ENCODE measurements at places on chromosomes 2 and 18.

DNA sequence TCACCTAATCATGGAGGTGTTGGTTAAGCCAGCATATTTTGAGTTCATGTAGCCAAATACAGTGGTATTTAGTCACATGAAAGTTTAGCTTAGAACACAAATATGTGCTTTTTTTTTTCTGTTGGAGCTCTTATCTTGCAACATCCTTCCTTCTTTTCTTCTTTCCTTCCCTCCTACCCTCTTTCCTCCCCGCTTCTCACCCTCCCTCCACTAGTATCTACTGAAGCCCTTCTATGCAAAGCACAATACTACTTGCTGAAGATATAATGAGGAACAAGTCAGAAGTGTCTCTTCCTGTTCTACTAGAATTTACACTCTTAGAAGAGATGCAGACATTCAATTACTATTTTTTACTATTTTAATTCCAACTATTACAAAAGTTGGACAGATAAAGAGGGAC is 105.0 kb upstream of the ITGA4 start:
- no peak for DNase-seq

- DNase-seq: no peak
Observed at GRCh38 chr2:115163572-115163971, 721.1 kb downstream of the DPP10 start.

DNA sequence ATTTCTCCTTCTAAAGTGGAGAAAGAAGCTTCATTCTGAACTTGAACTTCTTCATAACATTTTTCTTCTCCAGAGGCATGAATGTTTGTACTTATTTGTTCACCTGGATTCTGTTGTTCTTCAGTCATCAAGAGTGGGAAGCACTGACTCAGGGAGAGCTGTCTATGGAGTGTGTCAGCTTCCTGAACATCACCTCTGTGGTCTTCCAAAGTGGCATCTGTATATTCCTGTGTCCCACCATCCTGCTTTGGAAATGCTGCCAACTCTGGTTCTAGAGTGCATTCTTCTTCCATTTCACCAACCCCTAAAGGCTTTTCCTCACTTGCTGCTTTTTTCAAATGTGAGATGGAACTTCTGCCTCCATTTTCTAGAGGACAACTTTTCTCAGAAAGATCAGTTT is 59.5 kb downstream of the TTN start:
- no peak for DNase-seq

GRCh38 chr2:224847961-224848850 is 132.0 kb upstream of the CCDC195 start:
- no peak for DNase-seq

DNA sequence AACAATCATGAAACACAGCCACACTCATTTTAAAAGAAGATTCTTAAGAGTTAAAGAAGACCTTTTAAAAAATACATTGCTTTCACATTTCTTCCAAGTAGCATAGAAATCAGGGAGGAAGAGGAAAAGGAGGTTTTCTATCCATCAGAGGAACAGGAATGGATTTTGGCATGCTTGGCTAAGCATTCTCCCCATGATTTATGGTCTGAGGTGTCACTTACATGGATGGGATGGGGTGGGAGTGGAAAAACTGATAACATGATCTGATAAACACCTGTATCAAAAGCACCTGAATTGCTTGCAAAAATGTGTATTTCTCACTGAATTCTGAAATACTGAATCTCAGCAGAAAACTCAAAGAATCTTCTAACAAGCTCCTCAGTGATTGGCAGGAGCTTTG is 265.9 kb downstream of the NRXN1 start:
- DNase-seq: no peak

DNA sequence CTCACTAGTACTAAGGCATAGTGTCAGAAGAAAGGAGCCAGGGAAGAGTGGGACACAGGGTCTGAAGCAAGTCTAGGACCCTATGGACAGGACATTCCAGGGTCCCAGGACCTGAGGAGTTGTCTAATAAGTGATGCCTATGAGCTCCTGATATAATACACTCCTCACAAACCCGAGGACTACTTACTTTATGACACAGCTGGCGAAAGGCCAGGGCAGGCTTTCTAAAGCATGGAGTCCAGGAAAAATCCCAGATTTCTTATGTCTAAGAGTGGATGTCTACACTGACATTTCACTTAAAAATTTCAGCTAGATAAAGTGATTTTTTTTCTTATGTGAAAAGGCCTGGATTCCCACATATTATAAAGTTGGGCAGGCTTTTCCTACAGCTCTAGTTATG is 502.2 kb upstream of the SETBP1 start:
- no peak for DNase-seq

GRCh38 chr2:21424375-21424774 is 300.6 kb downstream of the TDRD15 start:
- no peak for DNase-seq

DNA sequence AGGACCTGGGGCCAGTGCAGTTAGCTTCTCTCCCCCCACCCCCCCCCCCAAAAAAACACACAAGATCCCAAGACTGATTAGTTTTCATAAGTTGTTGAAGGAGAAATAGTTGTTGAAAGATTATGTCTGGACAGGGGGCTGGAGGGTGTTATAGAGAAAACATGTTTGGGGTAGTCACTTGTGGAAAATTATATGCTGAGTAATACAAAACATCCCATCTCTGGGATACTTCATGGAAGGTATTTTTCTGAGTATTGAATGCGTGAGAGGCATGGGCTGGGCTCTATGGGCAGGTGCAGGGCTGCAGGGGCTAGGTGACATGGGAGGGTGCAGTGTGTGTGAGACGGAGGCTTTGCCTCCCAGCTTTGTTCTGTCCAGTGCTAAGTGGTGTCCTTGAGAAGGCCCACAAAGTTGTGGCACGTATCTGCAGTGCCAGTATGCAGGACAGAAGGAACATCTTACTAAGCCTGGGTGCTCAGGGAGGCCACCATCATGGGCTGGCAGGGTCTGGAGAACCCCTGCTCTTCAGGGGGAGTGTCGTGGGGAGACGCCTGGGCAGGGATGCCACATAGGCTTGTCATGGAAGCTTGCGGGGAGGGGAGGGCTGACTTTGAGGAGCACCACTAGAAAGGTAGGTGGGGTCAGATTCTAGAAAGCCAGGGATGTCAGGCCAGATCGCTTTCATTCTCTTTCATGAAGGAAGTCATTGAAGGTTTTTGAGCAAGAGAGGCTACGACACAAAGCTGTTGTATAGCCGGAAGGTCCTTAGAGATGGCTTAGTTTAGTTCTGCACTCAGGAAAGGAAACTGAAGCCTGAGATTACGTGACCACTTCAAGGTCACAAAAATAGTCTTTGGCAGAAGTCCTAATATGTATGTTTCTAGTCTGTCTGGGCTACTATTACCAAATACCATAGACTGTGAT is 232.0 kb downstream of the LDLRAD4 start:
- DNase-seq: no peak

DNA sequence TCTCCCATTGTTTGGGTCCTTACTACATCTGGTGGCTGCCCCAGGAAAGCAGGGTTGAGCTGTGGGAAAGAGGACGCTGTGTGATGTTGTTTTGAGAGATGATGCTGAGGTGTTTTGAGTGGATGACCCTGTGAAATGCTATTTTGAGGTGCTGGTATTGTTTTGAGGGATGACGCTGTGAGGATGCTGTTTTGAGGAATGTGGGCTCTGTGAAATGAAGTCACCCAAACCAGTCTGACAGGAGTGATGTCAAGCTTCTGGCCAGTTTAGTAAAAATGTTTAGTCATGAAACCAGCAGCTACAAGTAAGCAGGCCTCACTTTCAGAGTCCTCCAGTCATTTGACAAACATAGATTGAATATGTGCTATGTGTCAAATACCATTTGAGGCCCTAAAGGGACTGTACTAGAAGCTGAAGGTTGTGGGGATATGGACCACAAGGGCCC is 16.1 kb upstream of the PUM2 start:
- no peak for DNase-seq

GRCh38 chr2:95012881-95013550 is 12.5 kb upstream of the MAL start:
- DNase-seq: no peak

DNA sequence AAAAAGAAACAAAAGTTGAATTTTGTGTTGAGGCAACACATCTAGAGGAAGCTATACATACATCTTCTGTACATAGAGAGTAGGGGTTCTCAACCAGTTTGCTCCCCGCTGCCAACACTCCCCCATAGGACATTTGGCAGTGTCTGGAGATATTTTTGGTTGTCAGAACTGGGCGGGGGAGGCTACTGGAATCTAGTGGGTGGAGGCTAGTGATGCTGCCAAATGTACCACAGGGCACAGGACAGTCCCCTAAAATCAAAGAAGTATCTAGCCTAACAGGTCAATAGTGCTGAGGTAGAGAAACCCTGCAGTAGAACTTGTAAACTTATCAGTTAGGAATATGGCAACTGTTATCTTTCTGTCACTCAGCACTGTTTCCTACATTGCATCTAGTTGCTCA is 21.3 kb downstream of the ADAM23 start:
- no peak for DNase-seq

- no peak for DNase-seq
Observed at GRCh38 chr2:213834331-213834730, 550.1 kb downstream of the SPAG16 start.

DNA sequence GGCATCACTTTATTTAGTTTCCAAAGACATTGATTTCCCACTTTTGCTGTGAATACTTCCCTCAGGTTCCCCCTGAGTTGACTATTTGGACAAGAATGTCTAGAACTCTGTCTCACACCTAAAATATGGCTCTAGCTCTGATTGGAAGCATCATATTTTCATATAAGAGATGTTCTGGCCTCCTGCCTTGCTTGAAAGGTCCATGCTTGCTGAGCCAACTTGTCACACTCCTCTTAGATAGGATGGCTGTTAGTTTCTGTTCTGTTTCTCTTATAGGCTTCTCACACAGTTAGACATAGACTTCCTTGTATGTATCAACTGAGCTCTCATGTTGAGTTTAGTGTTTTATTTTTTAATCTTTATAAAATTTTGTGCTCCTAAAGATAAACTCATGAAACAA is 87.1 kb downstream of the CNTNAP5 start:
- no peak for DNase-seq

DNA sequence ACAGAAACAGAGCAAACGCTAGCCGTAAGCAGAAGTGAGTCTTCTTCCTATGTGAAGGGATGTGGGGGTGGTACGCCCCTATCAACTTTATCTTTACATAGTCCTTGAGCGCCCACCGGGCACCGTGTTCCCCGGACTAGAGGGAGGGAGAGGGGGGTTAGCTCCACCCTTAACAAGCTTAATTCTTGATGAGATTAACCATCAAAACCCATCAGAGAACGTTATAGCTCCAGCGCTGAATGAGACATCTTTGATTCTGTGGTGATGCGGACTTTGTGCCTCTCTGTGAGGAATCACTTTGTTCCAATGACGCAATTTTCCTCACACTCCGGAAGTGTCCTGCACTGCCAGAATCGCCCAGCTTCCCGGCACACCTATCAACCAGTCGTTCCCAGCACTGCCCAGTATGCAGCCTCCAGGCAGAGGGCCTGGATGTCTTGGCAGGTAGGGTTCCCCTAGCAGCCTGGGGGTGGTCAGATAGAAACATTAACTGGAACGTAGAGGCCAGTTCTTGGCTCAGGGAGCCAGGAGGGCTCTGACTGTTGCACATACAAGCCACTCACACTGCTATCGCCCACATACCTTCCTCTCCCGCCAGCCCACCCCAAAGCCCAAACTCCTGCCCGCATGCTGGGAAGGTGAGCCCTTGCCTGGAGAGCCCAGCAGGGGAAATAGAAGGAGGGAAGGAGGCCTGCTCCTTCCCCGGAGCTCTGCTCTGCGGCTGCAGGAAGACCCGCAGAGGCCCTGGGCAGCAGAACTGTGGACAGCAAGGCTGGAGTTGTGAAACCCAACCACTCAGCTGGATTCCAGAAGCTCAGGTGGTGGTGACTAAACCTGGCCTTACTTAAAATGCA is 1.9 kb upstream of the ODC1 start:
- no peak for DNase-seq

GRCh38 chr2:145807554-145807953 is 1287.6 kb upstream of the ZEB2 start:
- DNase-seq: no peak

GRCh38 chr18:78154853-78155252 is 824.8 kb upstream of the SALL3 start:
- DNase-seq: no peak

GRCh38 chr18:3495691-3496430 is 45.9 kb downstream of the TGIF1 start:
- DNase-seq: no peak

- DNase-seq: no peak
Observed at GRCh38 chr2:70473101-70473722, 80.4 kb downstream of the TGFA start.

DNA sequence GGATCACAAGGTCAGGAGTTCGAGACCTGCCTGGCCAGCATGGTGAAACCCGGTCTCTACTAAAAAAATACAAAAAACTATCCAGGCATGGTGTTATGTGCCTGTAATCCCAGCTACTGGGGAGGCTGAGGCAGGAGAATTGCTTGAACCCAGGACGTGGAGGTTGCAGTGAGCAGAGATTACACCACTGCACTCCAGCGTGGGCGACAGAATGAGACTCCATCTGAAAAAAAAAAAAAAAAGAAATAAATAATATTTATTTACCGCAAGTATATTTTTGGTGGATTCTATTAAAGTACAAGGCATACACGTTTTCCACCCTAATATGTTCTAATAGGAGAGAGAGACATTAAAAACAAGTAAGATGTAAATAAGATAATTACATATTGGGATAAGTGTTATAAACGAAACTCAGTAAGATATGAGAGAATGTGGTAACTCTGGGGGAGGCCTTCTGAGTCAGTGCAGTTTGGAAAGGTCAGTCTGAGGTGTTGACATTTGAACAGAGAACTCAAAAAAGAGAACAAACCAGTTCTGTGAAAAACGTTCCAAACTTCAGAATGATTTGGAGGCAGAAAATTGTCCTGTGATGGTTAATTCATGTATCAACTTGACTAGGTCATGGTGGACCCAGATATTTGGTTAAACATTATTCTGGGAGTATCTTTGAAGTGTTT is 8.8 kb upstream of the POLI start:
- DNase-seq: no peak

GRCh38 chr2:46012618-46013240 is 284.5 kb upstream of the EPAS1 start:
- DNase-seq: no peak

DNA sequence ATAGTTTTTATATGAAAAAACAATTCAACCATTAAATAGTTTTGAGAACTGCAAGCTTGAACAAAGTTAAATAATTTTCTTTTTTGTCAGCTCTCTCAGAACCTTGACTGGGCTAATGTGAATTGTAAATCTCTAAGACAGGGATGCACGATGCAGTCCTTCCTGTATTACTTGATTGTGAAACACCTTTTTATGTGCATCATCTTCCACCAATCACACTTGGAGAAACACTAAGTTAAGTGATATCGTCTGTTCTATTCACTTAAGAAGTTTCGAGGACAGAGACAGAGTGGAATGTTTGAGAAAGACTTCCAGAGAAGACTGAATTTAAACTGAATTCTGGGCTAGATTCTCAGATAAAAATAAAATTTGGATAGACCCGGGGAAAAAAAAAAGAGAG is 238.2 kb downstream of the MREG start:
- DNase-seq: no peak

GRCh38 chr2:15665067-15665942 is 73.6 kb downstream of the DDX1 start:
- DNase-seq: no peak

- peak; percentile 44 for DNase-seq
Observed at GRCh38 chr2:174120346-174120745, 128.0 kb downstream of the OLA1 start.
